HT1080 (cell line): ENCODE measurements at places on chromosomes 12 and 14. TPM values are rescaled to one million over a fixed set of nuclear protein-coding genes. Genes with fewer than 3 reads are reported as not detected.

DNA sequence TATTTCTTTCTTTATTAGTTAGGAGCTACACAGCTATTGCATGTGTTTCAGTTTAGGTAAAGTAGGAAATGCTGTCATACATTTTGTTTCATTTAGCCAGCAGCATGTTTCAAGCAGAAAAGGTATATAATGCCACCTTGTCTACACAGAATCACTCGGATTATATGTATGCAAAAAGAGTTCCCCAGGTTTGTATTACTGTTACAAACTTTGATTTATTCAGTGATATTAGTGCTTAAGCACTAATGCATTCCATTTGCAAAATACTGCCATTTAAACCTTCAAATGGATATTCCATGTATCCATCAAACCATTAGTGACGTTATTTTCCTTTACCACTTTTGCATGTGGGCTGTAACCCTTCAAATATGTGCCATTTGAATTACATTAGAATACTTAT, 564.0 kb downstream of the RPL10L start:
- no peak for DNase-seq

MMP14 gene
- total RNA-seq, result 480 and 530 TPM in 2 replicates

DNA sequence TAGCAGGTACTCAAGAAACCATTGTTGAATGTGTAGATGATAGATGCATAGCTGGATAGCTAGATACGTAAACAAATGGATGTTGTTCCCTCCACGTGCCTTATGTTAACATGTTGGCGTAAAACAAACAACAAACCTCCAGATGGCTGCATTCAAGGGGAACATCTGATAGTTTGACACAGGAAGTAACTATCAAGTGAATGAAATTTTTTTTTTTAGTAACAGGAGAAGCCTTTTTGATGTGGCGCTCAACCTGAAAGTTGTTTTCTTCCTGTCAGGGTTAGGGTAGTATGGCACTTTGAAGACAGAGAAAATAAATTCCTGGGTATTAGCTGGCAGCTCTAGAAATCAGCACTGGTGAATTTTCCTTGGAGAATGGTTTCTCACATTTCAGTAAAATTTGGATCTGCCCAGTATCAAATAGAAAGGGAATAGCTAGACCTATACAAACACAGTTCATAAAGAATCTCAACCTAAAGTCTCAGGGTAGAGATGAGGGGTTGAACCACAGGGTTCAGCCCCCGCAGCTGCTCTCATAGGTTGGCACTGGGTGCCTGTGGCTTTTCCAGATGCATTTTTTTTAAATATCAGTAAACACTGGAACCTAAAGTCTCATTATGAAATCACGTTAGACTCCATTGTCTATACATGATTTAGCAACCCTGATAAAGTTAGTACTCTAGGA, 18.8 kb upstream of the RAP1B start:
- no peak for DNase-seq

GRCh38 chr12:58095002-58095401, 153.6 kb downstream of the ATP23 start:
- DNase-seq, result no peak

DNA sequence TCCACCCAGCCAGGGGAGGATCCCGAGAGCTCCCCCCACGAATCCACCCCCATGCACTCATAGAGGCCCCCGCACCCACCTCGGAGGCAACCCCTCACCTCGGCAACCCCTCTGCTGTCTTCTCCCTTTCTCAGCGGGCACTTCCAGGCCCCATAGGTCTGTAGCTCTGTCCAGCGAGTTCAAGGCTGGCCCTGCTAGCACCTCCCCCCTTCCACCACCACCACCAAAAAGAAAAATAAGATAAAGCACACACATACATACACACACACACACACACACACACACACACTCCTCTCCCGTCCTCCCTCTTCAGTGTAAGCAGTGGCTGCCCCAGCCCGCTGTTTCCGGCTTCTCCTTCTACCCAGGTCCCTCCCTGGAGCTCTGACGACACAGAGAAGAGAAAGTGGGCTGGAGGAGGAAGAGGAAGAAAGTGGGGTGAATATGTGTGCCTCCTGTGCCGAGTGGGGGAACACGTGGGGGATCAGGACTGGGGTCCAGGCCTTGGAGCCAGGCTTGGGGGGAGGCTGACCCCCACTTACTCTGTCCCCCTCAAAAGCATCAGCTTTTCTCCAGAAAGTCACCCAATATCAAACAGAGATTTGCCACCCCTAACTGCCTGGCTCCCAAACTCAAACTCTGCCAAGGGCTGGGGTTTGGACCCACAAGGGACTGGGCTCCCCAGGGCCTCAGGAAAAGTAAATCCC, at the start of gene STAT6:
TSS of gene STAT6 (minus strand) at position 332 of the 704 bp plus-strand sequence. CDS start 3,084 bp downstream, outside the sequence.
- peak; percentile 84 for DNase-seq

- no peak for DNase-seq
Measured at GRCh38 chr12:47944685-47945340, 18.6 kb upstream of the TMEM106C start.

CLEC2D gene
- 1.0 and 1.7 TPM in 2 replicates for total RNA-seq

GRCh38 chr12:2431810-2432209, 363.0 kb upstream of the FKBP4 start:
- no peak for DNase-seq

DNA sequence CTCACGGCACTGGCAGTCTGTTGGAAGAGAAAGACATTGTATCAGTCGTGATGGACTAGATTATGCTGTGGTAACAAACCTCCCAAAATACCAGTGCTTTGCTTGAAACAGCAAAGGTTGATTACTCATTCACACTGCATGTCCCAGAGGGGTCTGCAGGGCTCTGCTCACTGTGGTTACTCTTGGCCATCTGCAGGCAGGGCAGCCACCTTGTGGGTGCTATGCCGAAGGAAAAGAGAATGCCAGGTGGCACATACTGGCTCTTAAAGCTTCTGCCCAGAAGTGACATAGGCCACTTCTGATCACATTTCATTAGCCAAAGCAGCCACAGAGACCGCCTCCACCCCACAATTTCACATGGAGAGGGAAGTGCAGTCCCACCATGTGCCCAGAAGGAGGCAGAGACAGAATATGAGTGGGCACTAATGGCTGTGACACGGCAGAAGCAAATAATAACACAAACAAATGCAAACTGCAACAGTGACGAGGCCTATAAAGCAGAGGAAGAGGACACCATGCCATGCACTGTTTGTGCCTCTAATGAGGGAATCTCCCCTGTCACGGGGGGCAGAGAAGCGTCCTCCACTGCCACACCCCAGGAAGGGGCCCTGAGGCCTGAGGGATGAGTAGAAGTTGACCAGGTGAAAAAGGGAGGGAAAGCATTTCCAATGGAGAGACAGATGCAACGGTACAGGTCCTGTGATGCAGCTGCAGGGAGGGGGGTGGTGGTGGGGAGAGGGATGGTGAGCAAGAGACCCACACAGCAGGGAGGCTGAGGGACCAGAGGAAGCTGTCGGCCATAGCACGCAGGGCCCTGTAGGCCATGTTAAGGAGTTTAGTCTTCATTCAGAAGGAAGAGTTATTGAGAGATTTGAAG, 51.7 kb upstream of the KICS2 start:
- DNase-seq, result peak; percentile 37

DNA sequence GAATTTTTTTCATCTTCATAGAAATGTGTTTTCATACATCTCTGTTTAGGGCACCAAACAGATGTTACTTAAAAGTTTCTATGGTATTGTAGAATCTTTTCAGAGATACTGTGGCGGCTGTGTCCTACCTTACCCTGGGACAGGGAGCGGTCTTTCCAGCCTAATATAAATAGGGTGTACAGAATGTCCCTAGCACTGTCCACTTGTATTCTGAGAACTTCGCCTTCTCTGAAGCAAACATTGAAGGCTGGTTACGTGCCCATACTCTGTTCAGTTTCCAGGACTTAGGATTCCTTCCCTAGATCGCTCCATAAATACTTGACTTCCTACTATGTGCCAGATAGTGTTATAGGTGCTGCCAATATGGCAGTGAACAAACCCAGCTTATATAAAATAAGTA, 24.3 kb upstream of the SLC38A2 start:
- DNase-seq, result no peak

DNA sequence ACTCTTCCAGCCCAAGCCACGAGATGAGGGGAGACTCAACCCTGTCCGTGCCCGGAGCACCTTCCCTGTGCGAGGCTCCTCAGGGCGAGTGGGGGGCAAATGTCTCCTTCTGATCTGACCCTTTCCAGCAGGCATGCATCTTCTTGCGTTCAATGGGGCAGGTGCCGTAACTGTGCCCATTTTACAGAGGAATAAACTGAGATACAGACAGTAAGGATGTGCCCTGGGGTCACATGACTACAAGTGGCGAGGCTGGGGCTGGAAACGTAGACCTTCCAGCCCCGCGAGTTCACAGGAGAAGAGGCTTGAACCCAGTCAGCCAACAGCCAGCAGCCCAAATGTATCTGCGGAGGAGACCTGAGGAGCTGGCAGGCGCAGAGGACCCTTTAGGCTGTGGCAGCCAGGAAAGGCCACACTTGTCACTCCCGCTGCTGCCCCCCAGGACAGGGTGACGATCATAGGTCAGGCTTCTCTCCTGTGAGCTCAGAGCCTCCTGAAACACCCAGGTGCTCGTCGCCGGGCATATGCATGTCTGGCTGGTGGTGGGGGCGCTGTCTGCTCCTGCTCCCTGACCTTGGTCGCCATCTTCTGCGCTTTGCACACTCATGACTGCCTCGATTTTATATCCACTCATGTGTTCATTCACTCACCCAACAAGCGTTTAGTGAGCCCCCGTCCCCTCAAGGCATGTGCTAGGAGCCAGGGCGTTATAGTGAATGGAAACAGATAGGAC, 41.7 kb downstream of the CCDC88C start:
- no peak for DNase-seq

DNA sequence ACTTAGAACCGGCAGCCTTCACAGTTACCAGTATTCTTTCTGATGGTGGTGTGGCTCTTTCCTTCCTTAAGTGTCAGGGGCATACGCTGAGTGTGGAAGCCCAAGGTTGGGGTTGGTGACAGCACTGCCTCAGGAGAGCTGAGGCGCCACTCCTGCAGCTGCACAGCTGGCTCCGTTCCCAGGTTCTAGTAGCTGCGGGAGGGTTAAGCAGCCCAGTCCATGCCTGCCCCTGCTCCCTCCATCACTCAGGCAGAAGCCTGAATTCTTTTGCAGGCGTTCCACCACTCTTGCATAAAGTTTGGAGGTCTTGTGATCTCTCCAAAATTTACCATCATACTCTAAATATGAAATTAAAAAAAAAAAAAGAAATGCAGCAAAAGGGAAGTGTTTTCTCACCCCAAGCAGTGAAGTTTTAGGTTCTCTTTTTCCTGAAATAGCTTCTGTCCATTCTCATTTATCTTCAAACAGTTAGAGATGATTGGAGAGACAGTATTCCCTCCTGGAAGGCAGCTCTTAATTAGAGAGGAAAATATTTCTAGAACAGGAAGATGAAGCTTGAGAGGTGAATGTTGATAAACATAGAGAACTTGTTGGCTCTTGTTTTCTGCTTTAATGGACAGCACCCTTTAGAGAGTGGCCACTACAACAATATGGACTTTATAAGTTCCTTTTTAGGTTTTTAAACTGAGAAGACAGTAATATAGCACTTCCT, 136.1 kb downstream of the FGD4 start:
- DNase-seq, result peak; percentile 63

DNA sequence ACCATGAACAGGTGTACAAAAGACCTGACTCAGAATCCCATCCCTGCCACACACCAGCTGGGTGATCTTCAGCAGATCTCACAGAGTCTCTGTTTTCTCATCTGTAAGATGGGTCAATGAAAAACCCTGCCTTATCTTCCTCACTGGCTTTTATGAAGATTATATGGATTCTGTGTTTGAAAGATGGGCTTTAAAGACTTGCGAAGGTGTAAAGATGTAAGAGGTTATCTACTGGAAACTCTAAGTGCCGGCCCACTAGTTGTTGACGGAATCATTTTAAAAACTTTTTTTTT, 15.3 kb upstream of the ANKRD33 start:
- DNase-seq, result no peak

ESYT1 gene
- 134 and 140 TPM in 2 replicates for total RNA-seq

- DNase-seq, result no peak
Measured at GRCh38 chr12:48176417-48176751, 7.1 kb upstream of the CCDC184 start.

DNA sequence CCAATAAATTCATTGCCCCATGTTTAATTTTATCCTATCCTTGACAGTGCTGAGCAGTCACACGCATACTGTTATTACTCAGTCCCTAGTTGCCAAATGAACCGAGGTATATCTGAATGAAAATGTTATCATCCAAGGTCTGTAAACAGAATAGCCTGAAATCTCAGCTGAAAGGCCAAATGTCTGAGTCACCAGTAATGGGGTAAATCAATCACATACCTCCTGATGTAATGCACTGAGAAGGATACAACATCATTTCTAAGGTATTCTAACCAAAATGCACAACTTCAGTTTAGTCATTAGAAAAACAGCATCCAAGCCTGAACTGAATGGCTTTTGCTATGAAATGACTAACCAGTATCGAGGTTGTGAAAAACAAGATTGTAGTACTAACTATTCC, 228.6 kb downstream of the DPF3 start:
- peak; percentile 99 for DNase-seq

- no peak for DNase-seq
Measured at GRCh38 chr14:50123062-50123461, 6.7 kb upstream of the VCPKMT start.

GYS2 gene
- not detected in 2 replicates for total RNA-seq

- DNase-seq, result no peak
Measured at GRCh38 chr12:113720629-113721028, 245.5 kb downstream of the RBM19 start.

DNA sequence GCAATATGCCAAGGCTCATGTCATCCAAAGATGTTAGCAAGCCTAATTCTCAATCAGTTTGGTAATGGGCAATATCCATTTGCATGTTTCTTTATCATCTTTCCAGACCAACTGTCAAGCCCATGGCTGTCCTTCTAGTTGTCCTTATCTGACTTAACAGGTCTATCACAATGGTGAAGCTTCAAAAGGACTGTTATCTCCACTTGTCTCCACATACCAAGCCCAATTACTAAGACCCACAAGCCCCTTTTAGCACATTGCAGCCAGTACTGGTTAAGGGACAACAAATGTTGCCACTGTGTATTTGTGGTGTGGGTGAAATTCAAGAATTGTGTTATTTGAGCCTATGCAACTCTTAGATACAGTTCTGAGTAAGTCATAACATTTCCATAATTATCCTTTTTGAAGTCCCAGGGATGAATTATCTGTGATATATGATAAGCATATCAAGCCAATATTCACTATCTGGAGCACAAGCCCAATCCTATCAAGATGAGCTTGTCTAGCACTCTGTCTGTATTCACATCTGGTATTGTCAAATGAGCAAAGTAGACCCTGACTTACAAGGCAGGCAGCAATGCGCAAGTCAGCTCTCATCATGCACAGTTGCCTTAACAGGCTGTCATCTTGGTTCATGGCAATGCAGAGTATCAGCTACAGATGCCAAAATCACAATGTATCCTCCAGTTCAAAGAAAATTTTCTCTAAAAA, 19.3 kb upstream of the ST8SIA1 start:
- DNase-seq, result no peak

- DNase-seq, result peak; percentile 16
Measured at GRCh38 chr12:44314007-44314500, 478.2 kb downstream of the TMEM117 start.

GRCh38 chr12:25005376-25005775, 56.5 kb upstream of the BCAT1 start:
- no peak for DNase-seq

LAG3 gene
- 0.20 and 2.0 TPM in 2 replicates for total RNA-seq

- peak; percentile 35 for DNase-seq
Measured at GRCh38 chr14:86532219-86532618, 1002.3 kb downstream of the FLRT2 start.

GRCh38 chr14:93150227-93151208, 34.2 kb downstream of the MOAP1 start:
- DNase-seq, result no peak
